ENCODE measurements at places on chromosomes 7 and 10.

DNA sequence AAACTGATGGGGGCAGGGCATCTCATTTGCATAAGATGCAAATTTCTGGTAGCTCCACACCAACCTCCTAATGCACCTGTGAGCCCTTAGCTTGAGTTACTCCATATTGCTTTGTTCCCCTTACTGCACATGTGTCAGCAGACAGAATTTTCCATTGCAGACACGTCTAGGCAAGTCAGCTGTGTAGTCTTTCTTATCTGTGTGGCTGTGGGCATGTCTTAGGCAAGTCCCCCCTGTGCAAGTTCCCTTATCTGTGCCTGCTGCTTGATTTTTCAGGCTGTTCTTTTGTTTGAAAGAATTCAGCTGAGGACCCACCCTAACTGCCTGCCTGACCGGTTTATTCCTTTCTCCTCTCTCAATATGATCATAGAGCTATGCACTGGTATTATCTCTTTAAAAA, 28.5 kb upstream of the TRIM24 start:
- DNase-seq: no peak

GRCh38 chr7:90290244-90291113, 30.6 kb downstream of the FAM237B start:
- DNase-seq: no peak

DNA sequence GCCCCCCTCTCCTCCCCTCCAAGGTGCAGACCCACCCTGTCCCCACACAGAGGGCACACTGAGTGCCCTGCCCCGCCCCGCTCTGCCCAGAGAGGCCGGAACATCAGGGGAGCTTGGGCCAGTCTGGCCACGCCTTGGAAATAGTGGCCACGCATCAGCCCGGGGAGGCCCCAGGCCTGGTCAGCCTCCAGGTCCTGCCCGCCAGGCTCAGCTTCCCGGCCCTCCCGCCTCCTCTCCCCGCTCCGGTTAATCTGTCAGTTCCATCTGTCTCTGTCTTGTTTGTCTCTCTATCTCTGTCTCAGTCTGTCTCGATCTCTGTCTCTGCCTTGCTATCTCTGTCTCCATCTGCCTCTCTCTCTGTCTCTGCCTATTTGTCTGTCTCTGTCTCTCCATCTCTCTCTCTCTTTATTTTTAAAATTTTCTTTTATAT, 28.9 kb upstream of the TNRC18 start:
- no peak for DNase-seq

GRCh38 chr7:115980159-115980558, 50.4 kb downstream of the TFEC start:
- DNase-seq: no peak

- DNase-seq: no peak
Observed at GRCh38 chr10:15293862-15294842, 76.9 kb downstream of the FAM171A1 start.

DNA sequence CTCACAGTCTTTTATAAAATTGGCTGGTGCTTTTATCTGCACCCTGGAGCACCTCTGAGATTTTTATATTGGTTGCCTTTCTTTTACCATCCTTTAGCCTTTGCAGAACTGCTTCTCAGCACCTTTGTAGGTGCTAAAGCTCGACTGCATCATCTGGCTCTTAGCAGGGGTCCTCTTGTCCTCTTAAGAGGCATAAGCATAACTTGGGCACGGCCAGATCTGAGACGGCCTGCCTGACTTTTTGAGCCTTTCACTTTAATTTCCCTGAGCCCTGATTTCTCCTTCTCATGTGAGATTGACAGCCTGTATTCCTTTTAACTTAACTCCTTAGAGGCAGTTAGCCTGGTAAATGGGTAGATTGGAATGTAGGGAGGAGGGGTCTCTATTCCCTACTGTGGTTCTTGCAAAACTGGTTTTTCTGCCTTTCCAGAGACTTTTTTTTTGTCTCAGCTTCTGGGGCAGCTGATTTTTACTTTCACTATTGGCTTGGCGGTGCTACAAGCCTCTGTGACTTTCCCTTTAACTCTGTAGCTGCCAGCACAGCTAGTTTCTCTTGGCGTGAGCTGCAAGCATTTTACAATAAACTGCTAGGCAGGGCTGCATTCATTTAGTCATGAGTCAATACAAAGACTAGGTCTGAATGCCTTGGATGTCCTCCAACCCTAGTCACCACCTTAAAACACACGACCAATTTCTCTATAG, 24.0 kb downstream of the ZPBP start:
- DNase-seq: no peak

Data from HS-27A (cell line).